HCT116 (cell line): ENCODE measurements at places on chromosomes 2 and 18. TPM values are rescaled to one million over a fixed set of nuclear protein-coding genes. Genes with fewer than 3 reads are reported as not detected.

DNA sequence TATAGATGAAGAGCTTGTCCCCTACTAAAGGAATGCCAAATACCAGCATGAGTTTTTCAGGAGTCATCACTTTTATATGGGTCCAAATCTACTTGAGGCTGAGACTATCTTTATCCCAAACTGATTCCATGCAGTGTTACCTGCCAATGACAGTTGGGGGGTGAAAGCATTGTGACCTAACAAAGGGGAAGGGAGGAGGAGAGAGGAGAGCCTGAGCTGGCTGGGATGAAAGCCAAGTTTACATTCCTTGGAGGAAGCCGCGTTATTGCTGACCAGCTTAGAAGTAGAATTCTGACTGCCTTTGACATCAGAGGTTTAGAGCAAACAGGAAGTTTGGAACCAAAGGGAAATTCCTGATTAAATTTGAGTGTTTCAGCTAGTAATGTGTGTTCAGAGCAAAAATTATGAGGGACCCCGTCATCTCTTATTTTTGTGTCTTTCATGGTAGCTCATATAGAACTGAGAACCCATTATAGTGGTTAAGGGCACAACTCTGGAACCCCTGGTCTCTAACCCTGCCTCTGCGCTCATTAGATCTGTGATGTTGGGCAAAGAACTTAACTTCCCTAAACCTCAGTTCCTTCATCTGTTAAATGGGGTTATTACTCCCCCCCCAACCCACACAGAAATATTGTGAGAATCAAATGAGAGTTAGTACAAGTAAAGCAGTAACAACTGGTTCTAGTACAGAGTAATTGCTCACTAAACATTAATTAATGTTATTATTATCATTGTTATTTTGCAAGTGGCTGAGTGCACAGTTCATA lies 199.3 kb upstream of the EPAS1 start:
- peak; percentile 24 for DNase-seq
- no peaks in the 10 kb centered on the region for H3K27me3 ChIP-seq
- H3K4me3 ChIP-seq, result no peak overlapping the region
- H3K36me3 ChIP-seq, result no peaks in the 10 kb centered on the region

DNA sequence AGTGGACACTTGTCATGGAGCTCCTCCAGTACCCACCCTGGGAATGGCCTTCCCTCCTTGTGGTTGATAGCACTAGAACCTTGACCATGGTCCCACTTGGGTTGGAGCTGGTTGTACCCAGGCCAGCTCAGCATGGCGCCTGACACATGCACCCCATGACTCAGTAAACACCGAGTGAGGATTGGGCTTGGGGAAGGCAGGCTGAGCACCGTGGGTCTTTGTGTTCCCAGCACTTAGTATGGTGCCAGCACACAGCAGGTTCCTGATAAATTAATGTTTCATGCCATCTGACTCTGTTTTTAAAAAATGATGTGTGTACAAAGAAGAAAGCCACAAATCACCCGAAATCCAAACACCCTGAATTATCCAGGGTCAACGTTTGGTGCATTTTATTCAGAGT lies 69.8 kb downstream of the CIB4 start:
- no peak for DNase-seq
- no peaks in the 10 kb centered on the region for H3K36me3 ChIP-seq
- H3K4me1 ChIP-seq, result no peaks in the 10 kb centered on the region; the same call in 1 of the 2 replicates
- no peak overlapping the region for H3K4me3 ChIP-seq
- H3K27ac ChIP-seq, result no peak overlapping the region

- no peak overlapping the region for H3K27ac ChIP-seq
- no peaks in the 10 kb centered on the region for H3K27me3 ChIP-seq
- H3K4me3 ChIP-seq, result no peak overlapping the region
- no peaks in the 10 kb centered on the region for H3K4me1 ChIP-seq
- H3K36me3 ChIP-seq, result no peaks in the 10 kb centered on the region
These were observed 49.9 kb downstream of the CRACDL start for GRCh38 chr2:98886066-98886554.

DNA sequence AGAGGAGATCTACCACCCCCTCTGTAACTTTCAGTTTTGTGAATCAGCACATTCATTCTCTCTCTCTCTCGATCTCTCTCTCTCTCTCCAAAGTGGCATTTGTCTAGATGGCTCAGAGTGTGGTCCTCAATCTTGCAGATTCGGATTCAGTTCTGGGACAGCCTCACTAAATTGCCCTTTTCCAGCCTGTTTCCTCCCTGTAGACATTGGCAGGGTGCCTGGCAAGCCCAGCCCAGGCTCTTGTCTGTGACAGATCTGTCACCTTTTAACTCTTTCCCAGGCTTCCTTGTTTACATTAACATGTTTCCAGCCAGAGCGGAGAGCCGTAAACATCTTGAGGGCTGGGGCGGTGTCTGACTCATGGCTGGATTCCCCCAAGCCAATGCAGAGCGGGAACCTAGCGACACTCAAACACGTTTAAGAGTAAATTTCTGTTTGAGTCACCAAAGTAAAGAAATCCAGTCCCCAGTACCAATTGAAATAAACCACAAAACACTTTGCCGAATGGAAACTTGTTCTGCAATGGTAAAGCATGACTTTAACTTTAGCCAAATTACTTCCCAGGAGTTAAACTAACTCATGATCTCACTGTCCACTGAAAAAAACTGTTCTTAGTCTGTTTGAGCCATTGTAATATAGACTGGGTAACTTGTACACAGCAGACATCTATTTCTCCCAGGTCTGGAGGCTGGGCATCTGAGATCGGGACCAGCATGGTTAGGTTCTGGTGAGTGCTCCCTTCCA lies 6.6 kb upstream of the CYP27C1 start:
- H3K27me3 ChIP-seq, result no peaks in the 10 kb centered on the region
- H3K27ac ChIP-seq, result no peak overlapping the region
- peak; percentile 23 for DNase-seq
- H3K4me1 ChIP-seq, result peaks cover 3% of the 10 kb centered on the region; the same call in 1 of the 2 replicates
- H3K36me3 ChIP-seq, result no peaks in the 10 kb centered on the region
- H3K4me3 ChIP-seq, result no peak overlapping the region

DNA sequence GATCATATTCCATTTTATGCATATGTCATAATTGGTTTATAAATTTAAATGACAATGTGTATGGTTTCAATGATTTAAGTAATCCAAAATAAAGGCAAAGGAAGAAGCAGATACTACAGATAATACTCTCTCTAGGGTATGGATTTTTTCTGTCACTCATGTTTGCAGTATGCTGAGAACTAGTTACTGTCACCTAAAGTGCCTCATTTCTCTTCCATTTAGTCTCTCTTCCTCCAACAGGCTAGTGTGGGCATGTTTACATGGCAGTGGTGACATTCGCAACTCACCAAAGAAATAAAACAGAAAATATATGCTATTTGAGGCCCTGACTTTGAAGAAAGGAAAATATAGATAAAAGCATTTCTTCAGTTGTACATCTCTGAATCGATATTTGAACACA lies 1460.4 kb upstream of the ZEB2 start:
- H3K4me1 ChIP-seq, result no peaks in the 10 kb centered on the region; the same call in 1 of the 2 replicates
- H3K4me3 ChIP-seq, result no peak overlapping the region
- no peak overlapping the region for H3K27ac ChIP-seq
- no peaks in the 10 kb centered on the region for H3K27me3 ChIP-seq
- no peak for DNase-seq

The ICOS gene
- total RNA-seq, result not detected

The DYNC2LI1 gene
- total RNA-seq, result 16.7 TPM
